ENCODE measurements at places on chromosomes 13 and 19.

GRCh38 chr13:113981194-113981605 lies 7.3 kb upstream of the C13orf46 start:
- no peak for DNase-seq

DNA sequence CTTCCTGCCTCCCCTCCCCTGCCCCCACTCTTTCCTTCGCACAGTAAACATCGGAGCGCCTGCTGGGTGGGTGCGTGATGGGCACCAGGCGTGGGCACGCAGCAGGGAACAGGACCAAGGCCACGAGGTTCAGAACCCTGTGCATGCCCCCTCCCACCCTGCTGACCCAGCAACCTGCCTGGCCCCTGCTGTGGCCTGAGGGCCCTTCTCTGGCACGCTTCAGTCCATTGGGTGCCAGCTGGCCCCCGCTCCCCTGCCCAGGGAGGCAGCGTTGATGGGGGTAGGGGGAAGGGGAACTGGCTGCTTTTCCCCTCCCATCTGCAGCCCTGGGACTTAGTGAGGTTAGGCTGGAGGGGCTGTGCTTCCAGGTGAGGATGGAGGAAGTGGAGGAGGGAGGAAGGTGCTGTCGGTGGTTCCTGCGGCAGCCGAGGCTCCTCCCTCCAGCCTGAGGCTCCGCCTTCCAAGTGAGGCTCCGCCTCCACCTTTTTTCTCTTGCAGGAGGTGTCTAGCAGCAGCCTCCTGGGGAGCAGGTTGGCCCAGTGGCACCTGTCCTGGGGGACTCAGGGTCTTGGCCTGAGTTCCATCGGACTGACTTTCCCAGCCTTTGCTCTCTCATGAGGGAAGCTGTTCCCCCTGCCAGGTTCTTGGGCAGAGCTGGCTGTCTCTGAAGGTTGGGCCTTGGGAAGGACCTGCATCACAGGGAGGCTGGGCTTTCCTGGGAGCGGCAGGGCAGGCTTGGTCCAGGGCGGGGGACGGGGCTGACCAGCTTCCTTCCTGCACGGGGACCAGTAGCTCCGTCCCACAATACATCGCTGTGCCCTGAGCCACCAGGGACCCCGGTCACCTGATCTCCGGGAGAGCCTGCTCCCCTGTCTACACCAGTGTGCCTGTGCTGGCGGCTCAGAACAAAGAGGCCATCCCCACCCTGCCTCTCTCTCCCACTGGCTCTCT lies 7.3 kb downstream of the PIAS4 start:
- DNase-seq, result no peak

- no peak for DNase-seq
These were observed 376.1 kb downstream of the LMO7 start for GRCh38 chr13:76012091-76012721.

- DNase-seq, result no peak
These were observed 112.5 kb downstream of the KLF5 start for GRCh38 chr13:73171271-73171682.

DNA sequence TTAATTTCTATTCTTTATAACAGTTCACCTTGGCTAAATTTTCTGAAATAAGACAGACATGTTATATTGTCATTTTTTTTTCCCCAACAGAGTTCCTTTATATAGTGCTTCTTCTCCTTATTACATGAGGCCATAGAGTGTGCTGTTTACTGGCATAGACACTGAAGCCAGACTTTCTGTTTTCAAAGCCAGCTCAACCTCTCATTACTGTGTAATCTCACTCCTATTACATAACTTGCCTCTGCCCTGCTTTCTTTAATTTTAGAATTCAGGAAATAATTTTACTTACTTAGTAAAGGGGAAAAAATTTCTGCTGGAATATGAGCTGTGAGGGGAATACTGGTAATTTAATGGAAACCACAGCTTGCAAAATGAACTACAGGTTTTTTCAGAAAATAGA lies 1380.4 kb downstream of the SLITRK1 start:
- no peak for DNase-seq

DNA sequence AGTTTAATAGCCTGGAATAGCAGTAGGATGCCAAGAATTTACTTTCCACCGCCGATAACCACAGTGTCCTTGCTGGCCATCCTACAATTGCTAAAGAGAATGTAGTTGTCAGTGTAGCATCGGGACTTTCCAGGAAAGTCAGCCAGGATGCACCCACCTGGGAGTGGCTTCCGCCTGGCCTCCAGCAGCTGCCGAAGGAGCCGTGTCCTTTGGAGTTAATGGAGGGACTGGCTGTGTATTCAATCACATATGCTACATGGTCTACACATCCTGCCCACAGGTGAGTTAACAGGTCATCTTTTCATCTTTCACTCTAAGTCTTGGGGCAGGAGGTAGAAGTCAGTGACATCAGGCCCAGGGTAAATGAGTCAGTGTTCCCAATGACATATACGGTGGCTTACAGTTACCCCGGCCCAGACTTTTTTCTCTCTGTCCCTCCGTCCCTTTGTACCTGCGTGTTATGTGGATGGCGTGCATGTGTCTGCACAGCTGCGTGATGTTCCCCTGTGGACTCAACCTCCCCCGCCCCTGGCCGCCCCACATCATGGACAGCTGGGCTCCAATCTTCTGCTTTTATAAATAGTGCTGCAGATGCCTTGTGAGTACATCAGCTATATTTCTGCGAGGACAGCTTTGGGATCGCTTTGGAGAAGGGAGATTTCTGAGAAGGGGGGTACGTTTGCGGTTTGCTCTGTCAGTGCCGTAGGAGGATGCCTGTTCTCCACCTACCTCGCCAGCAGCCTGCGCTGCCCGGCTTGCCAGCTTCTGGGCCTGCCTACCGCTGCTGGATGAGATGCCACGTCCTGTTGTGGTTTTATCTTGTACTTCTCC lies 63.1 kb downstream of the ATP11A start:
- DNase-seq, result no peak

- no peak for DNase-seq
These were observed 3.4 kb upstream of the GRWD1 start for GRCh38 chr19:48442116-48443035.

All from GOT3 (cell line).